ENCODE measurements at places on chromosomes 4 and X. TPM values are rescaled to one million over a fixed set of nuclear protein-coding genes. Genes with fewer than 3 reads are reported as not detected.

SLC6A14 gene
- total RNA-seq, result not detected

ELOVL6 gene
- total RNA-seq, result 1.9 TPM

CYBB gene
- not detected for total RNA-seq

MAGEA8 gene
- total RNA-seq, result not detected

FHDC1 gene
- total RNA-seq, result 0.68 TPM

SFRP2 gene
- total RNA-seq, result not detected

SEPSECS gene
- 10.2 TPM for total RNA-seq

ARMCX2 gene
- 62.5 TPM for total RNA-seq

POU4F2 gene
- total RNA-seq, result not detected

TMEM156 gene
- total RNA-seq, result 0.34 TPM

ZFP42 gene
- 0.34 TPM for total RNA-seq
